ENCODE measurements at places on chromosomes 12 and 14. TPM values are rescaled to one million over a fixed set of nuclear protein-coding genes. Genes with fewer than 3 reads are reported as not detected.

Gene RIN3
- total RNA-seq = 12.1 TPM

Gene MYF6
- total RNA-seq = not detected

Gene DNAH10
- 2.0 TPM for total RNA-seq

Gene STAT2
- 70.0 TPM for total RNA-seq

Gene OASL
- not detected for total RNA-seq

Gene RIC8B
- 33.8 TPM for total RNA-seq

All from neural crest cell (in vitro differentiated cells).